ENCODE measurements at places on chromosomes 2 and 18. TPM values are rescaled to one million over a fixed set of nuclear protein-coding genes. Genes with fewer than 3 reads are reported as not detected.
A peak's percentile ranks its signal among the peaks of the same experiment; 100 is the strongest.

- DNase-seq: no peak
- no peaks in the 10 kb centered on the region for H3K4me1 ChIP-seq
- no peaks in the 10 kb centered on the region for H3K36me3 ChIP-seq
- H3K4me3 ChIP-seq: no peak overlapping the region
- no peaks in the 10 kb centered on the region for H3K27me3 ChIP-seq
- H3K27ac ChIP-seq: no peak overlapping the region
These were observed 166.3 kb upstream of the SERTAD2 start for GRCh38 chr2:64819774-64820688.

DNA sequence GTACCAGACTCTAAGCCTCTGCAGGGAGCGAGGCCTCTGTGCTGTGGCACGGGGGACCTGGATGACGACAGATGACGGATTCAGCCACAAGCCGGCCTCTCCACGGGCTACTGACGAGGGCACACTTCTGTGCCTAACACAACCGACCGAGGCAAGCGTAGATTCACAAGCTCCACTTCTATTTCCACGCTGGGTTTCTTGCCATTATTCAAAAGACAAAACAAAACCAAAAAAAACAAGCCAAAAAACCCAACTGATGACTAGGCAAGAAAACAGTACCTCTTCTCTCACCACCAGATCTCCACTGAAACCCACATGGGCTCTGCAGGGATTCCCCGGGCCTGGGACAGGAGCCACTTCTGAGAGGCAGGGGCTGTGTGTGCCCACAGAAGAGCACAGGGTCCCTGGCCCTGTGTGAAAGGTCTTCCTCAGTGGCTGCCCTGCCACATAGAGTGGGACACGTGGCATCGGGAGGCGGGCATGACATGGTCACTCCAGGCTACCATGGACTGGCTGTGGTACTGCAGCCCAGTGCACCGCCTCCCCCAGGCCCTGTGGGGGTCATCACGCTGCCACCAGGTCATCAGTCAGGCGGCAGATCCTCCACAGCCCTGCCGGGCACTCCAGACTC is 254.7 kb downstream of the HDAC4 start:
- no peaks in the 10 kb centered on the region for H3K27me3 ChIP-seq
- DNase-seq: peak; percentile 53
- H3K4me3 ChIP-seq: no peak overlapping the region
- no peak overlapping the region for H3K27ac ChIP-seq
- peaks cover 6% of the 10 kb centered on the region for H3K4me1 ChIP-seq
- no peaks in the 10 kb centered on the region for H3K36me3 ChIP-seq

- H3K27ac ChIP-seq: no peak overlapping the region
- no peak for DNase-seq
- H3K4me1 ChIP-seq: peaks cover 7% of the 10 kb centered on the region
- H3K27me3 ChIP-seq: no peaks in the 10 kb centered on the region
- no peak overlapping the region for H3K4me3 ChIP-seq
- no peaks in the 10 kb centered on the region for H3K36me3 ChIP-seq
These were observed 26.0 kb upstream of the HPCAL1 start for GRCh38 chr2:10276481-10277292.

GRCh38 chr2:165563468-165564225 is 94.1 kb downstream of the CSRNP3 start:
- no peaks in the 10 kb centered on the region for H3K4me1 ChIP-seq
- DNase-seq: no peak
- no peaks in the 10 kb centered on the region for H3K36me3 ChIP-seq
- no peak overlapping the region for H3K27ac ChIP-seq
- H3K27me3 ChIP-seq: no peaks in the 10 kb centered on the region
- no peak overlapping the region for H3K4me3 ChIP-seq

DNA sequence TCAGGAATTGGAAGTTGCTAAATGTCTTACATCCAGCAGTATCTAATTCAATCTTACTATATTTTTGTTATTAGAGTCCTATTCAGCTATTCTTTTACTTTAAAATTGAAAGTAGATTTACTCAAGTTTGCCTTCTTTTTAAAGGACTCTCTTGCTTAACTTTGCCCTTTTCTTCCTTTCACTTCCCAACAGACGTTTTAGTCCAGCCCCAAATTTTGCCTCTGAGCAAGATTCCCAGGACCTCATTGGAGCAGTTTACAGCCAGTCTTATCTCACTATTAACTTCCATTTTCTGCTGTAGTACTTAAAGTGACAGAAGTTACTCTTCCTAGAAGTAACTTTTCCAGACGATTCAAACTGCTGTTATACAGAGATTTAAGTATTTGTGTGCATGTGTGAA is 1.7 kb upstream of the PRKD3 start:
- no peaks in the 10 kb centered on the region for H3K27me3 ChIP-seq
- H3K4me1 ChIP-seq: no peaks in the 10 kb centered on the region
- H3K4me3 ChIP-seq: no peak overlapping the region
- H3K27ac ChIP-seq: peak overlapping the region; percentile 87
- H3K36me3 ChIP-seq: no peaks in the 10 kb centered on the region

SIGLEC15 gene
- 0.33 TPM for total RNA-seq

DNA sequence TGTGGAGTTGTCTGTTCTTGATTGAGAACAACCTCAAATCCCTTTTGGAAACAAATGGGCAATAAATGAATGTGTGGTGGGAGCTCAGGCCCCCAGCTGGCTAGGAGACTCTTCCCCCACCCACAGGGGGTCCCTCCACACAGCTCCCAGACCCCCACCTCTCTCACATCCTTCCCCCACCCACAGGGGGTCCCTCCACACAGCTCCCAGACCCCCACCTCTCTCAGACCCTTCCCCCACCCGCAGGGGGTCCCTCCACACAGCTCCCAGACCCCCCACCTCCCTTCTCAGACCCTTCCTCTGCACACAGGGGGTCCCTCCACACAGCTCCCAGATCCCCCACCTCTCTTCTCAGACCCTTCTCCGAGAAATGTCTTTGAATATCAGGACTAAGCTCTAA is 79.0 kb upstream of the CTDP1 start:
- peaks cover 13% of the 10 kb centered on the region for H3K4me1 ChIP-seq
- H3K4me3 ChIP-seq: no peak overlapping the region
- no peaks in the 10 kb centered on the region for H3K27me3 ChIP-seq
- H3K27ac ChIP-seq: no peak overlapping the region

DNA sequence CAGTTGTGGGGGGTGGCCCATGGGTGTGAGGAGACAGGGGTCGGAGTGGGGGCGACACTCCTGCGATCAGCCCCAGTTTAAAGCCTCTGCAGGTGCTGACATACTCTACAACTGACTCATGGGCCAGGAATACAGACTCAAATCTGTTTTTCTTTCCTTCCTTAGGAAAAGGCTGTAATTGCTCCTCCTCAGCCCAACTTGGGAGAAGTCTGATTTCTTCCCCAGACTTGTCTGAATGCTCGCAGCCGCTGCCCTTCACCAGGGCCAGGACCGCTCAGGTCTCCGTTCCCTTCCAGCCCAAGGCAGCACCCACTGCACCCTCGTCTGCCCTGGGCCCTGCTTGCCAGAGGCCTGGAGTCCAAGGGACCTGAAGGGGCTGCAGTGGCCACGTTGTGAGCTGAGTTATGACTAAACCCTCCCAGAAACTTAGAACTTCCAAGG is 41.3 kb downstream of the RHOB start:
- H3K4me1 ChIP-seq: peaks cover 27% of the 10 kb centered on the region
- no peak overlapping the region for H3K27ac ChIP-seq
- no peak overlapping the region for H3K4me3 ChIP-seq
- H3K27me3 ChIP-seq: no peaks in the 10 kb centered on the region
- H3K36me3 ChIP-seq: no peaks in the 10 kb centered on the region

AFF3 gene
- 0.93 TPM for total RNA-seq

- DNase-seq: no peak
- H3K27ac ChIP-seq: no peak overlapping the region
- H3K4me3 ChIP-seq: no peak overlapping the region
- no peaks in the 10 kb centered on the region for H3K36me3 ChIP-seq
- H3K4me1 ChIP-seq: no peaks in the 10 kb centered on the region
- H3K27me3 ChIP-seq: no peaks in the 10 kb centered on the region
These were observed 87.1 kb downstream of the INPP5D start for GRCh38 chr2:233147136-233147828.

DNA sequence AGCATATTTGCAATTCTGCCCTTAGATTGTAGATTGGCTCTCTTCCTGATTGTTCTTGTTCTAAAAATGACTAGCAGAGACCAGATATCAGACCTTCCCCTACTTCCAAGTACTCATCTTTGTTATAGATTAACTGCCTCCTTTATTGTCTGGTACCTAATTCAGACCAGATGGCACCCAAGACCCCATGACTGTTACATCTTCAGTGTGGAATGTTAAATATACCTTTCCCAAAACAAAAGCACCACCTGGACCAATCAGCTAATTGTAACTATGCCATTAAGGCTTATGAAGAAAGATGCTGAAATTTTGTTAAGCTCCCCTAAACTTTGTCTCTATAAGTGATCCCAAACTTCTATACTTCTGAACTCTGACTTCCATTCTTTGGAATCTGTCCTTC is 12.0 kb upstream of the TFPI start:
- no peaks in the 10 kb centered on the region for H3K36me3 ChIP-seq
- H3K27ac ChIP-seq: no peak overlapping the region
- DNase-seq: no peak
- no peak overlapping the region for H3K4me3 ChIP-seq

IFIH1 gene
- total RNA-seq: 17.2 TPM

- H3K27me3 ChIP-seq: no peaks in the 10 kb centered on the region
- no peak overlapping the region for H3K4me3 ChIP-seq
- no peak overlapping the region for H3K27ac ChIP-seq
- peak; percentile 39 for DNase-seq
These were observed 26.1 kb upstream of the SEMA4C start for GRCh38 chr2:96895746-96896651.

CTNNA2 gene
- 0.13 TPM for total RNA-seq

DNA sequence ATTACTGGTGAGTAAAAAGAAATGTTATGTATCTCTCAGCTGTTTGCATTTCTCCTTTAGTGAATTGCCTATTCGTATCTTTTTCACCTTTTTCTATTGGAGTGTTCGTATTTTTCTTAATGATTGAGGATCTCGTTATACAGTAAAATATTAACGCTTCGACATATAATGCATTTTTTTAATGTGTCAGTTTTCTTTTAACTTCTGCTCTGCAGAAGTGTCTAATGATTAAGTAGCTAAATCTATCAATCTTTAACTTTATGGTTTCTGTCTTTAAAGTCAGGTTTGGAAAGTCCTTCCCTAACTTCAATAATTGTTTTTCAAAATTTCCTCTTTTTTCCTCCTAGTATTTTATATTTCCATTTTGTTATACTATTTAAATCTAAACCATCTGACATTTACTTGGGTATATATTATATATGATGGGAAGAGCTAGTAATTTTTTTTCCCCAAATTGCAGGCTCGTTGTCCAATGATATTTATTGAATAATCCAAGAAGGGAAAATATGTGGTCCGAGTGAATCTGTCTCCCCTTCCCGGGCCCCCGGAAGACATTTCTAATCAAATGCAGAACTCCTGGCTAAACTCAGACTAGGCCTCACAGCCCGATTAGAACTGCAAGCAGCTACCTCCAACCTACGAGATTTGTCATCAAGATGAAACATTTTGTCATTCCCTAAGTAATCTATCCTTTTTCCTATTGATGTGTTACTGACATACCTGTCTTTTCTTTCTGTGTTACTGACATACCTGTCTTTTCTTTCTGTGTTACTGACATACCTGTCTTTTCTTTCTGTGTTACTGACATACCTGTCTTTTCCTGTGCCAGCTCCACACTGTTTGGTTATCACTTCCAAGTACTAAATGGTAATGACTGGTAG is 17.2 kb downstream of the PCBP1 start:
- no peak overlapping the region for H3K27ac ChIP-seq
- H3K4me3 ChIP-seq: no peak overlapping the region
- no peaks in the 10 kb centered on the region for H3K36me3 ChIP-seq
- DNase-seq: peak; percentile 45

GRCh38 chr2:6074089-6074643 is 382.0 kb downstream of the SOX11 start:
- peak overlapping the region; percentile 30 for H3K27ac ChIP-seq
- no peaks in the 10 kb centered on the region for H3K36me3 ChIP-seq
- H3K4me1 ChIP-seq: peaks cover 13% of the 10 kb centered on the region
- H3K27me3 ChIP-seq: no peaks in the 10 kb centered on the region

GRCh38 chr2:106685180-106685897 is 198.2 kb downstream of the CD8B2 start:
- H3K27ac ChIP-seq: no peak overlapping the region
- H3K4me1 ChIP-seq: no peaks in the 10 kb centered on the region
- no peak for DNase-seq
- H3K4me3 ChIP-seq: no peak overlapping the region
- no peaks in the 10 kb centered on the region for H3K27me3 ChIP-seq

BMP10 gene
- total RNA-seq: not detected

GRCh38 chr18:2538844-2539243 is 32.5 kb downstream of the METTL4 start:
- no peaks in the 10 kb centered on the region for H3K27me3 ChIP-seq
- DNase-seq: no peak
- no peaks in the 10 kb centered on the region for H3K36me3 ChIP-seq

DNA sequence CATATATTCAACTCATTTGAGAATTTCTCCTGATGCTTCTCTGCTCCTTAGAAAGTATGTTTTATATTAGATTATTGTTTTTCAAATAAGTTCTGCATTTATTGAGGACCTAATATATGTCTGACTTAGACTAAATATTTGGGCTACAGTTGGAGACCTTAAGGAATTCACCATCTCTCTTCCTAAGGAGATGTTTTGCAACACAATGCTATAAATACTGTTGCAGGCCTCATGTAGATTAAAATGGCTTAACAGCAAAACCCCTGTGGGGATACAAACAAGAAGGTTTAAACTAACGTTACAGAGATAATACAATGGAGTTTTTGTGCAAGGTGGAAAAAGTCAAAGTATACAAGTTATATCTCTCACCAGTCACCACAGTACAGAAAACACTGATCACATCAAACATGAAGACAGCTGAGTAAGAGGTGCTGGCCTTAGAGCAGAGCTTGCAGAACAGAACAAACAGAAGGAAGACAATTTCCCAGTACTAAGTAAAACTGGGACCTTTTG is 20.1 kb upstream of the BMPR2 start:
- H3K27me3 ChIP-seq: no peaks in the 10 kb centered on the region
- no peaks in the 10 kb centered on the region for H3K36me3 ChIP-seq
- H3K4me1 ChIP-seq: no peaks in the 10 kb centered on the region
- DNase-seq: no peak
- no peak overlapping the region for H3K27ac ChIP-seq
- no peak overlapping the region for H3K4me3 ChIP-seq

TMEM198 gene
- 4.6 TPM for total RNA-seq

Data from thyroid gland (tissue), 4 donors.